ENCODE measurements at places on chromosomes 3 and 15. TPM values are rescaled to one million over a fixed set of nuclear protein-coding genes. Genes with fewer than 3 reads are reported as not detected.

DNA sequence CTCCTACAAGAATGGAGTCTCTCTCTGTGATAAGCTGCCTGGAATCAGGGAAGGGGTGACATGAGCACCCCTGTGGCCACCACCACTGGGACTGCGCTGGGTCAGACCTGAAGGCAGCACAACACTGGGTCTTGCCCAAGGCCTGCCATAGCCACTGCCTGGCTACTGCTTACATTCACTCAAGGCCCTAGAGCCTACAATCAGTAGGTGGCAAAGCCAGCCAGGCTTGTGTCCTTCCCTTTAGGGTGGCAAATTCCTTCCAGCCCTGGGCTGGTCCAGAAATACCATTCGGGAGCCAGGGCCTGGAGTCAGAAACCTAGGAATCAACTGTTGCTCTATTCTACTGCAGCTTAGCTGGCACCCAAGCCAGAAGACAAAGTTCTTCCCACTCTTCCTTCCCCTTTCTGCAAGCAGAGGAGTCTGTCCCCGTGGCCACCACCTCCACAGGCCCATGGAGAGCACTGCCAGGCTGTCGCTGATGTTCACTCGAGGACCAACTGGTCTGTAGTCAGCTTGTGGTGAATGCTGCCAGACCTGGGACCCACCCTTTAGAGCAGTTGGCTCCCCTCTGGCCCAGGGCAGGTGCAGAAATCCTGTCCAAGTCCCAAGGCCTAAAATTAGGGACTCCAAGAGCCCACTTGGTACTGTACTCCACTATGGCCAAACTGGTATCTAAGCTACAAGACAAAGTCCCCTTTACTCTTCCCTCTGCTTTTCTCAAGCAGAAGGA is 307.4 kb downstream of the THSD4 start:
- DNase-seq: no peak

- no peak for DNase-seq
These were observed 70.1 kb downstream of the AP4E1 start for GRCh38 chr15:50978580-50978979.

The C3orf85 gene
- total RNA-seq: not detected

- no peak for DNase-seq
These were observed 373.1 kb upstream of the WNT5A start for GRCh38 chr3:55860049-55860721.

The PLA2G4E gene
- not detected for total RNA-seq

DNA sequence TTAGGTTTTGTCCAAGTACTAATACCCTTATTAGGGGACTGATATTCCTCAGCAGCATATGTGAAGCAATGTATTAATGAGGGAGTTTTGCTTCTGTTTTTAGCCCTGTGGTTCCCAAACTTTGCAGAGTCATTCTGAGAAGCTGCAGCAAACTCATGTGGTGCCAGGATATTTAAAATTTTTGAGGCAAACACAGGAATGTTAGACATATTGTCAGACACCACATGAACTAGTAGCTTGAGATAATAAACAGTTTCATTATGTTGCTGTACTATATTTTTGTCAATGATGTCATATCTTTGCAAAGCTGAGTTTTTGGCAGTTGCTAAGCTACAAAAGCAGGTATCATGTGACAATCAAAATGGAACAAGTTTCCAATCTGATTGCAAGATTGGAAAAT is 36.6 kb downstream of the ATP6V1A start:
- DNase-seq: no peak

DNA sequence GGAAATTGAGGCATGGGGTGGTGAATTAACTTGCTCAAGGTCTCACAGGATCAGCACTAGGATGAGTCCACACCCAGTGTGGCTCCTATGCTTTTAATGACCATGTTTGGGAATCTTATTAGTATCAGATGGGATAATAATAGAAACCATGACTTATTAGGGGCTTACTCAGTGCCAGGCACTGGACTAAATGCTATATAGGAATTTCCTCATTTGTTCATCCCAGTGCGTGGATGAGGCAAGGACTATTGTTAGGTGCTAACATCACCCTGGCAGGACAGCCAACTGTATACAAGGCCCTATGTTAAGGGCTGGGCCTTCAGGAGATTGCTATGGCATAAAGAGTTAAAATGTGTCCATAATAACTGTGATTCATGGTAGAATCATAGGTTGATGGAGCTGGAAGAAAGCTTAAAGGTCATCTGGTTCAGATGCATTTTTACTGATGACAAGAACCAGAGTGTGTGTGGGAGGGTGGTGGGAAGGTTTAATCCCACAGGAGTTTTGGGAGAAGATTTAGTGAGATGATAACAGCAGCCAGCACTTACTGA is 4.7 kb upstream of the FEM1B start:
- DNase-seq: no peak

DNA sequence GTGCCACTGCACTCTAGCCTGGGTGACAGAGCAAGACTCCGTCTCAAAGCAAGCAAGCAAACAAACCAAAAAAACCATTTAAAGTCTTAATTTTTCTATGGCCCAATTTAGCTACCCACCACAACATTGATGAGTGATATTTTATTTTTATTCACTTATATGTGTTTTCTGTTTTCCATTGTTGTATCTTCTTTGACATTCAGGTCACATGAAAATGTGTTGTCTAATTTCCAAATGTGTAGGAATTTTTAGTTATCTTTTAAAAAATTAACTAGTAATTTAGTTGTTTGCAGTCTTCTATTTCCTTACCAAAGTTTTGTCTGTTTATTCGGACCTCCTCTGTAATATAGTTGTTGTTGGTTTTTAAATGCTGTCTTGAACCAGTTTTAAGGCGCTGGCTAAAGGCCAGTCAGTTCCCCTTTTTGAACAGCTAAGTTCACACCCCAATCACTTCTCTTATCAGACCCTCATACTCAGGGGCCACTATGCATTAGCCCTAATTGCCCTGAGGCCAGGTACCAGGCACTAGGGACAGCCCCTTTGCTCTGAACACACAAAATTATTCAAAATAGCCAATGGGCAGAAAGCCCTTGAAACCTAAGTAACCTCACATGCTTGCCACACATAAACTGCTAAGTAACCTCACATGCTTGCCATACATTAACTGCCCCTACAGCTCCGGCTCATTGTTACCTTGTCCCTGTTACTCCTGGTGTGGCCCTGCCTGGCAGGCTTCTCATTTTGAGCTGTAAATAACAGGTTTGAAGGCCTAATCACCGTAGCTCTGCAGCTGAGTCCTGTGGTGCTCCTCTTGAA is 4.3 kb upstream of the CCR4 start:
- DNase-seq: no peak

- DNase-seq: no peak
These were observed 18.2 kb downstream of the LOXL1 start for GRCh38 chr15:73944161-73945129.

The AP3B2 gene
- not detected for total RNA-seq

DNA sequence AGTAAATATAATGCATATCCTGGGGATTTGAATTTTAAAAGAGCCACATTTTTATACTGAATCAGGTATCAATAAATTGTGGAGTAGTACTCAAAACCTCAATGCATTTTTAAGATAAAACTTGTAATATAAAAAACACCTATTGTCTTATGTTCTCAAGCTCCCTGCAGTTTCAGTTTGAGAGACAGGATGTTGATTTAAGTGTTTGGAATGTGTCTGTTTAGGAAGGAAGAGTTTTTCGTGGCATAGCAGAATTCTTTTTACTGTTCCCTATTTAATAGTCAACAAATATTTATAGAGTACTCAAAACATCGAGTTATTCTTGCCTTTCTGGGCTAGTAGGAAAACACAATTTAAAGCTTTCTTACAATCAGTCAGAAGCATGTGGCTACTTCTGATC is 146.1 kb upstream of the BCHE start:
- DNase-seq: no peak

GRCh38 chr15:97501291-97501690 is 459.2 kb upstream of the ARRDC4 start:
- DNase-seq: no peak

- no peak for DNase-seq
These were observed 42.3 kb downstream of the FBXO22 start for GRCh38 chr15:75945953-75946352.

- DNase-seq: peak; percentile 65
These were observed 517.2 kb downstream of the FOXP1 start for GRCh38 chr3:71066356-71066755.

GRCh38 chr15:81887912-81888311 is 157.9 kb downstream of the MEX3B start:
- DNase-seq: no peak

DNA sequence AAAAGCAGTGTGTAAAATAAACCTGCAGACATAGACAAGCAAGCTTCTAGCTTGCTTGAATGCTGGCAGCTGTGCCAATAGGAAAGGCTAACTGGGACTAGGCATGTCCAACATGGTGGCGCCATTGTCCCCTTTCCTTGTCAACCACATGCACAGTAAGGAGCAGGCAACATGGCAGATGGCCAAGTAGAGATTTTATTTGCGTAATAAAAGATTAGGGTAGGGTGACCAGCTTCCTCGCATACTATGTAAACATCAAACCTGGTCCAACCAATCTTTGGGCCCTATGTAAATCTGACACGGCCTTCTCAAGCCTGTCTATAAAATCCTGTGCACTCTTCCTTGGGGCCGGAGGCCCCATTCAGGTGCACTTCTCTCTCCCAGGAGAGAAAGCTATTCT is 575.4 kb upstream of the GOLIM4 start:
- no peak for DNase-seq

GRCh38 chr3:177694951-177695350 is 497.7 kb upstream of the TBL1XR1 start:
- DNase-seq: no peak

DNA sequence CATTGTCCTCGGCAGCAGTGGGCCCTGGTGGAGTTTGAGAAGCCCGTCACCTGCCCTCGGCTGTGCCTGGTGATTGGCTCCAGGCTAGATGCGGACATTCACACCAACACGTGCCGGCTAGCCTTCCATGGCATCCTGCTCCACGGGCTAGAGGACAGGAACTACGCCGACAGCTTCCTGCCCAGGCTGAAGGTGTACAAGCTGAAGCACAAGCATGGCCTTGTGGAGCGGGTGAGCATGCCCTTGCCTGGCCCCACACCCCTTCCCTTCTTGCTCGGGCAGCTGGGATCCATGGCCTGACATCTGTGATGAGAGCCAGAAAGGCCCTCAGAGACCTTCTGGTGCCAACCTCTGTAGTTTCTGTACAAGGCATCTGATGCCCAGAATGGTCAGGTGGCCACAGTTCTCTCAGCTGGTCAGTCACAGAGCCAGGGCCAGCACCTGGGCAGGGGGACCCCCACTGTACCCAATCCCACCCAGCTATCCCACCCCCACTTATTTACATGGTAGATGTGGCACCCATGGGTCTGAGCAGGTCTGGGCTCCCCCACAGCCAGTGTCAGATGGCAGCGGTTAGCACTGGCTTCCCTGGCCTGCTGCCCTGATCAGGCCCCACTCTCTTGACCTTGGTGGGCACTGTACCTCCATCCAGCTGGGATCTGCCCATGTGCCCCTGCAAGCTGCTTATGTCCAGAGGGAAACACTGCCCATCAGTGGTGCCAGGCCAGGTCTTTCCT is 124.9 kb downstream of the DNAJB8 start:
- no peak for DNase-seq

The INSYN1 gene
- total RNA-seq: not detected

GRCh38 chr3:160376681-160377080 is 22.3 kb downstream of the IFT80 start:
- no peak for DNase-seq

The PLA2G4D gene
- not detected for total RNA-seq

The IGF2BP2 gene
- total RNA-seq: 0.32 TPM

DNA sequence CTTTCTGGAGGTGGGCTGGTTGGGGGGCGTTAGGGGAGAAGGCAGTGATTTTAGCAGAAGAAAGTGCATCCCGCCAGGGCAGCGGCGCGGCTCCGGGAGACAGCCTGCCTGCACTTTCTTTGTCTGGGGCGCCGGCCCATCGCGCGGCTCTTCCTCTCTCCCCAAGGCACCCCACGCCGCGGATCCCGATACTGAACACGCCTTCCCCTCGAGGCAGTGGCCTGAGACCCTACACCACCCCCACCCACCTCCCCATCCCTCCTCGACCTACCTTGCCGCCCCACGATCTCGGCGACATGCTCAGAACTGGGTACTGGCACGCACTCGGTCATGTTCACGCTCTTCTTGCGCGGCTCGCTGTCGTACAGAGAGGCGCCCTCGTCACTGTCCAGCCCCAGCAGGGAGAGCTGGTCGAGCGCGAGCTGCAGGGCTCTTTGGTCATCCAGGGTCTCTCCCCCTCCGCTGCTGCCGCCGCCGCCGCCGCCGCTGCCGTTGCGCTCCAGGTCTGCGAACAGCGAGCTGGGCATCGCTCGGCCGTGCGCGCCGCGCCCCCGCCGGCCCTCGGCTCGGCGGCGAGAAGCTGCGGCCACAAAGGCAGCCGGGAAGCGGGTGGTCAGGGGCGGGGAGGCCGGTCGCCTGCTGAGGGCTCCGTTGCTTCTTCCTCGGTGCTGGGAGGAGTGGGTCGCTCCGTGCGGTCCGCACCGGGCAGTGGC is 483 bp downstream of the MEX3B start:
- peak; percentile 35 for DNase-seq

The GOLGA6L7 gene
- total RNA-seq: not detected

DNA sequence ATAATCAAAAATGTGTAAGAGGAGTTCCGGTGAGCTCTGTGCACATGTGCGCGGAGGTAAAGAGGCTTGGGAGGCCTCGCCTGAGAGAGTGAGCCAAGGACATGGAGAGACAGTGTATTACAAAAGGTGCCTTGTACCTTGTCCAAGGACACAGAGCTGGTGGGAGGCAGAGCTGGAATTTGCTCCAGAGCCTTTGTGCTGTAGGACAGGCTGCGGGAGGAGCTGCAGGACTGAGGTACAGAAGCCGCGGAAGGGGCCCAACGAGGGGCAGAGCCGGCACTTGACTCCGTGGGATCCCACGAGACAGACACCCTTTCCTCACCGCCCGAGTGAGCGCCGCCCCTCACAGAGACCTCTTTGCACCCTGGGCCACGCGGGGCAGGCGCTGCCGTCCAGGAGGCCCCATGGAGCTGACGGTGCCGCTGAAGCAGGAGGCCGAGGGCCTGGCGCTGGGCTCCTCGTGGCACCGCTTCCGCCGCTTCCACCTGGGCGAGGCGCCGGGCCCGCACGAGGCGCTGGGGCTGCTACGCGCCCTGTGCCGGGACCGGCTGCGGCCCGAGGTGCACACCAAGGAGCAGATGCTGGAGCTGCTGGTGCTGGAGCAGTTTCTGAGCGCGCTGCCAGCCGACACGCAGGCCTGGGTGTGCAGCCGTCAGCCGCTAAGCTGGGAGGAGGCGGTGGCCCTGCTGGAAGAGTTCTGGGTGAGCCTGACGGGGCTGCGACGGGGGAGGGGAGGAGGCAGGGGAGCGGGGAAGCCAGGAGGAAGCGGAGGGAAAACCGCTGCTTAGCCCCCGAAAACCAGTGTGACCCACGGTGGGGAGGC is 68.7 kb downstream of the SLTM start:
- no peak for DNase-seq

The WDR93 gene
- not detected for total RNA-seq

DNA sequence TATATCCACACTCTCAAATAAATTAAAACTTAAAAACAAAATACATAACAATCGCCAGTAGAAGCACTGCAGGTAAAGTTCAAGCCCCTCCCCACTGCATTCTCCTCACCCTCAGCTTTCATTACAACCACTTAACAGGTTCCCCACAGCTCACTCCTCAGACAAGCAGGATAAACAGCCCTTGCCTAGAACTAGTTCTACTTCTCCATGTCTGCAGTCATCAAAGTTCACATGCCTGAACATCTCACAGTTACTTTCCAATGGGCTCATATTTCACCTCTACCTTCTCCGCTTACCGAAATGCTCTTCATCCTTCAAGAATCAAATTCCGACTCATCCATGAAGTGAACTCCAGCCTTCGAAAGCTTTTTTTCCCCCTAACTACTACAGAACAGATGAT is 4.1 kb downstream of the YEATS2 start:
- DNase-seq: no peak
